NB4 (cell line): ENCODE measurements at places on chromosomes 2 and 18.
A peak's percentile ranks its signal among the peaks of the same experiment; 100 is the strongest.

DNA sequence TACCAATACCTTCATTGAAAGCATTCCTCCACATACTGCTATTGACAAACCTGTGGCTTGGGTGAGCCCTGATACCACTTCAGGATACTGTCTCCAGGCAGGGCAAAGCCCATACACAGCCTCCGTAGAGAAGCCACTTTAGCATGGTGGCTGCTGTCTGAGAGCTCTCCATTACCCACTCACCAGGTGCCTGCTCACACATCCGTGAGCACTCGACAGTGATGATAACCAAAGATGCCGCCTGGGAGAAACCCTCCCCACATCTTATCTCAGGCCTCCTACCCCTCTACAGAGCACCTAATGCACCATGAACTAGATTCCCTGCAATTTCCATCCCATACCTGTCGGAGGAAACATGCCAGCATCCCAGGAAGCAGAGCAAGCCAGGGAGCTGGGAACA lies 57.6 kb upstream of the KLHL29 start:
- DNase-seq, result no peak

- DNase-seq, result peak; percentile 64
Measured at GRCh38 chr18:5057386-5058348, 139.4 kb downstream of the AKAIN1 start.

DNA sequence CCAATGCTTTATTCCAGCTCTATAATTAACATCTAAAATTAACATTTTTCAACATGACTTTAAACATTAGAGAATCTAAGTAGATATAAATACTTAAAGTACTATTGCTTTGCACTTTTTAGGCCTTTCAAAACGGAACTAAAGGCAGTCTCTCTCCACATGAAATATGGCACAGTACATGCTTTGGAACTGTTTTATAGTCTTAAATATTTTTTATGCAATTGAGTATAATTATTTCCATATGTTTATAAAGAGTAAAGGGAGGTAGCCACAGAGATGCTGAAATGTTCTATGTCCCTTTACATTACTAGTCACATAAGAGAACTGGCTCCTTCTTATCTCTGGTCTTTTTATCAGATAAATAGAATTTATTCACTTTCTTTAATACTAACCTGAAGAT lies 674.0 kb downstream of the PLCL1 start:
- DNase-seq, result no peak

GRCh38 chr2:205762881-205763280 lies 80.6 kb downstream of the NRP2 start:
- no peak for DNase-seq

GRCh38 chr2:32450851-32451250 lies 94.0 kb downstream of the BIRC6 start:
- no peak for DNase-seq

- DNase-seq, result no peak
Measured at GRCh38 chr2:10335046-10335840, 32.5 kb downstream of the HPCAL1 start.
